EL (cell line): ENCODE measurements at places on chromosomes 1 and 21.
A peak's percentile ranks its signal among the peaks of the same experiment; 100 is the strongest.

- DNase-seq, result no peak
Observed at GRCh38 chr1:4509206-4509605, 145.2 kb upstream of the AJAP1 start.

DNA sequence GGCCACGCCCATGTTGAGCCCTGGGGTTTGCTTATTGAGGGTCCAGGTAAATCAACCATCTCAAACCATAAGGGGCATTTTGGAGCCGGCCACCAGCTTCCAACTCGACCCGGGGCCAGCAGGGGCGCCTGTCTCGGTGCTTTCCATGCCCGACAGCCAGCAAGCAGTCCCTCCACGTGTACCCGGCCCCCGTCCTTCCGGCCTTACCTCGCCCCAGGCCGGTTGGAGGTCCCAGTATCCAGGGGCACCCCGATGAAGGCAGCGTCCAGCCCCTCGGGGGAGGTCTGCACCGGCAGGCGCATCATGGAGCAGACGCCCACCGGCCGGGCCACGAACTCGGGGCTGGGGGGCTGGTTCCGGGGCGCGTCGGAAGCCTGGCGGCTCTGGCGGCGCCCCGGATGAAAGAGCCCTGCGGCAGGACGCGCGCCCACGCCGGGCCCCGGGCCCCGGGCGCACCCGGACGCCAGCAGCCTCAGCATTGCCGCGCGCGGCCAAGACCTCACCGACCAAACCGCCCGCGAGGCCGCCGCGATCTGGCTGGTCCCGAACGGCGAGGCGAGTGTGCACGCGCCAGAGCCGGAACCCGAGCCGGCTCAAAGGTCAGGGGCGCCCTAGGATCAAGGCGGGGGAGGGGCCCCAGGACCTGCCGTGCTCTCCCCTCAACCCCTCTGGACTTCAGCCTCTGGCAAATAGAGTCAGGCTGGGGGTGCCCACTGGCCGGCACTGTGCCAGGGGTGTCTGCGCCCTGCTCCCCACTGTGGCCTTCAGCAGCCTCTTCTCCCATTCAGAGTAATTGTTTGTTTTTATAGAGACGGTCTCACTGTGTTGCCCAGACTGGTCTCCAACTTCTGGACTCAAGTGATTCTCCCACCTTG lies at the start of gene AGMAT:
Gene AGMAT, minus strand, starts transcription at position 563 of the 875 bp plus-strand sequence. Its CDS starts 84 bp downstream, at position 479.
- peak; percentile 60 for DNase-seq

DNA sequence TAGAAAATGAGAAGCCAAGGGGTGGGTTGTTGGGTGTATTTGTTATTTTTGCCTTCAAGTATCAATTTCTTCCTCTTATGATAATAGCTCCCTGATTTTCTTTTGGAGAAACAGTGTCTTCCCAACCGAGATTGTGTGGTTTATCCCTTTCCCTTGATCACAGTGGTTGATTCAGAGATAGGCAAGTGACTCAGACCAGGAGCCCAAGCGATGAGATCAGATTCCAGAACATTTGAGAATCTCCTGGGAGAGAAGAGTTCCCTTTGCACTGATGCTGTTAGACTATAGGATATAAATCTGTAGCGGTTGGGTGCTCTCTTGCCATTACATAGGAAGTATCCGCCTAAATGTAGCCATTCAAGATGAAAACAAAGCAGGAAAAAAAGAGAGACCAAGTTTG lies 90.1 kb upstream of the WDR26 start:
- DNase-seq, result peak; percentile 76

GRCh38 chr1:95048317-95048716 lies 24.4 kb downstream of the ALG14 start:
- no peak for DNase-seq

GRCh38 chr1:181604482-181605249 lies 121.3 kb downstream of the CACNA1E start:
- no peak for DNase-seq

DNA sequence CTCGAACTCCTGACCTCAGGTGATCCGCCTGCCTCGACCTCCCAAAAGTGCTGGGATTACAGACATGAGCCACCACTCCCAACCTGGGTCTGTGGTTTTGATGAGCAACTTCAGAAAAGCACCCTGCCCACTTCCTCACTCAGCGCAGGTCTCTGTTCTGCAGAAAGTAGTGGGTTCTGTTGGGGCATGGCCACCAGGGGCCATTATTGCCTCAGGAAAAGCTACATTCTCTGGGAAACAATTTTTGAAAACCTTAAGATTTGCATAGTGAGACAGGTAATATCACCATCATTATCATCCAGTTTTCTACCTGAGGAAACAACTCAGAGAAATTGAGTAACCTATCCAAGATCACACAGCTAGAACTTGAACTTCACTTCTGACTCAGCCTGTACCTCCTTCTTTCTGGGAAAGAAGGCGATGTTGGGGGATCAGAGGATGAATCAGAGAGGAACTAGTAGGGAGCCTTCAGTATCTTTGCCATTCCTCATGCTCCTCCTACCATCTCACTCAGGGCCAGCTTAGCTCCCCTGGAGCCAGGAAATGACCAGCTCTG lies 7.1 kb upstream of the NES start:
- DNase-seq, result peak; percentile 76

DNA sequence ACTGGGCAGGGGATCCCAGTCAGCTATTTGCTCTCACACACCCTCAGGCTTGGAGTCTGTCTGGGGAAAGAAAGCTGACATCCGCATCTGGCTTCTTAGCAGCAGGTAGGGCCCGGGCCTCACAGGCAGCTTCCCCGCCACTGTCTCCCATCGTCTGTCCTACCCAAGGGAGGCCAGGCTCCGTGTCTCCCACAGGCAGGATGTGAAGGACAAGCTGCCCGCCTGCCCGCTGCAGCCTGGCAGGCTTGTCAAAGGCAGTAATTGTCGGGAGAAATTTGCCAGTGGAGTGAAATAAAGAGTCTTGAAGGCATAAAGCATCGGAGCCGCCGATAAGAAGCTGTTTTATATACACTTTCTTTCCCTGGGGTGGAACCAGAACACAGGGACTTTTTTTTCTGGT lies 44.0 kb upstream of the DISP3 start:
- DNase-seq, result no peak

DNA sequence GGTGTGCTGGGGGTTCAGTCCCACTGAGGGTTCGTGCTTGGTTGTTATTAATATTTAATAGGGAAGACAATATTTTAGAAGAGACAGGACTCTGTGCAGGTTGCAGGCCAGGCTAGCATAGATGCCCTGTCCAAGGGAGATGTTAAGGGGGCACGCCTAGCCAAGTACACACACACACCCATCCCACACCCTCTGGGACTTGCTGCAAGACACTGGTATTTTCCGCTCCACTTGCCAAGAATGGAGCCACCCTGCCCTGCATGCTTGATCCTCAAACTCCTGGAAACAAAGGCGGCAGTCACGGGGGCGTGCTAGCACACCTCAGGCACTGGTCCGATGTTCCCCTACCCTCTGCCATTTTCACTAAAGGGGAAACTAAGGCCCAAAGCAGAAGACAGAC lies 99.1 kb downstream of the MRPL37 start:
- no peak for DNase-seq

GRCh38 chr1:58727364-58727763 lies 27.5 kb upstream of the MYSM1 start:
- peak; percentile 97 for DNase-seq

DNA sequence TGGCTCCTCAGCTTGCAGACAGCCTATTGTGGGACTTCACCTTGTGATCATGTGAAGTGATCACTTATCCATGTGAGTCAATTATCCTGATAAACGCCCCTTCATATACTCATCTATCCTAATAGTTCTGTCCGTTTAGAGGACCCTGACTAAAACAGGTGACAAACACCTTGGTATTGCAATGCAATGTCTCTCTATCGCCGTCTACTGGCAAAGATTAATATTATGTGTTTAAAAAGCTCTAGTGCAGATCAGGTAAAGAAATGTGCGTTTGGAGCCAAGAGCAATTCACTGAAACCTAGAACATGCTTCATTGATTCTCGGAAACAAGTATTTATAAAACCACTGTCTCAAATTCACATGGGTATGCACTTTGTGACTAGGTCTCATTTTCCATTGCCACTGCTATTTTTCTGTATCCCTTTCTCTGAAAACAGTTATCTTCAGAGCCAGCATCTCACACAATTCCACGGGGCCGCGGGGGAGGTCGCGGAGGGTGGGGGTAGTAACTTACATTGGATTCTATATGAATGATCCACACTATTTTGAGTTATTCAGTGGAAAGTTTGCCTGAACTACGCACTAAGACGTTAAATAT lies 554.6 kb upstream of the NCAM2 start:
- no peak for DNase-seq

DNA sequence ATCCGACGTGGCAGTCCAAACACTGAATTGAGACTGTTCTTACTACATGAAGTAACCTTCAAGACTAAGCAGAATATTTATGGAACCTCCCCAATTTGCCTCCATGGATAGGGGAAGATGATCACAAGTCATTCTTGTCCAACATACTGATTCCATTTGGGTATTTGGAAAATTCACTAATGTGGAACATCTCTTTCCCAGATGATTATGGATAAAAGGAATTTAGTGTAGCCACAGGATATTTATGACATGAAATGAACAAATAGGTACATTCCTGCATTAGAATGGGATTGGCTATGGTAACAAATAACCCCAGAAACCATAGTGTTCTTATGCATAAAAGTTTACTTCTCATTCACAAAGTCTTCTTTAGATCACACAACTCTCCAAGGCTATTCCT lies 40.2 kb upstream of the SGIP1 start:
- peak; percentile 66 for DNase-seq

DNA sequence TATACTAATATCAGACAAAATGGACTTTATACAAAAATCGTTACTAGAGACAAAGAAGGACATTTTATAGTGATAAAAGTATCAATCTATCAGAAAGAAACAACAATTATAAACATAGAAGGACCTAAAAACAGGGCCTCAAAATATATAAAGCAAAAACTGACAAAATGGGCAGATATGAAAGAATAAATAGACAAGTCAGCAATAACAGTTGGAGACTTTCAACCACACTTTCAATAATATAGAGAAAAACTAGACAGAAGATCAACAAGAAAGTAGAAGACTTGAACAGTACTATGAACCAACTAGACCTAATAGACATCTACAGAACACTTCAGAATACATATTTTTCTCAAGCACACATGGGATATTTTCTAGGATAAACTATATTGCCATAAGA lies 52.4 kb downstream of the MIS18A start:
- no peak for DNase-seq

GRCh38 chr1:116808200-116808847 lies 54.1 kb downstream of the CD2 start:
- no peak for DNase-seq

DNA sequence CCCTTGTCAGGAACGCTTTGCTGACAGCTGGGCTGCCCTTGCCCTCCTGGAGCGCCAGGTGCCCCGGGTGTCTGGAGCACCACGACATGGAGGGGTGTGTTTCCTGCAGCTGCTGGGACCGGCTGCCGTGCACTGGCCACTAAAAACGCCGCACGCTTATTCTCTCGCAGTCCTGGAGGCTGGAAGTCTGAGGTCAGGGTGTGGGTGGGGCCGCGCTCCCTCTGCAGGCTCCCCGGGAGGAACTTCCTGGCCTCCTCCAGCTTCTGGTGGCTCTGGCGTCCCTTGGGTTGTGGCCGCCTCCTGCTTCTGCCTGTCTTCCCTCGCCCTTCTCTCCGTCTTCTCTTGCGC lies 28.0 kb upstream of the PLCH2 start:
- DNase-seq, result no peak

DNA sequence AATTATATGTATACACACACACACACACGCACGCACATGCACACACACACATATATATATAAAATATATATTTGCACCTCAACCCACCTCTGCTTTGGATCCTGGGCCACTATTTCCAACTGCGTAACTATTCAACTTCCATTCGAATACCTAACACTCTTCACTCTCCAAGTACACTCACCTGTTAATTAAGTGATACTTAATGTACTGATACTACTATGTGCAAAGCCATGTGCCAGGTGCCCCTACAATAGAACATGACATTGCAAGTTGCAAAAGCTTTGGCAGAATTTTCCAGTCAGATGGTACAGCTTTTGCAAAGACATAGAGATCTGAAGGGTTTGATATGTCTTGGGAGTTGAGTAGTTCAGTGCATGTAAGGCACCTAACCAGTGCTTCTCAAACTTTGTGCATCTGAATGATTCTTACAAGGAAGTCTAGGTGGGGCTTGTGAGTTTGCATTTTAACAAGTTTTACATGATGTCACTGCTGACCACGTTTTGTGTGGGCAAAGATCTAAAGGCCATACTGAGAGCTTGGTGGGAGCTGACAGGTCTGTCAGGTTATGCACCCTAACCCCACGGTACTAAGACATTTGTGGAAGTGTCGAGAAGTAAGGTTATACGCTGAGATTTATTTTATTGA lies 7.2 kb downstream of the CXADR start:
- no peak for DNase-seq

DNA sequence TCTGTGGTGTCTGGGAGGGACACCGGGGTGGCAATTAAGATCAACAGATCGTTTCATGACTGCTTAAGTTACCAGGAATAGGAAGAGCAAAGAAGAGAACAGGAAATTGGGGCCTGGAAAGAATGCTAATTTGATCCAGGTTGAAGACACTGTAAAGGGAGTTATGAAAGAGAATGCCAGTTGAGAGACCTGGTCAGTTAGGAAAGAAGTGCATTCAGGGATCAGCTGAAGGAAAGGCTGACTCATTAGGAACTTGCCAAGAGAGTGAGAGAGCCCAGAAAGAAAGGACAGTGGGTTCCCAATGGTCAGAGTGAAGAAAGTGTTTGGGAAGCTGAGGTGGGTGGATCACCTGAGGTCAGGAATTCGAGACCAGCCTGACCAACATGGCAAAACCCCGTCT lies 119.6 kb downstream of the UBE2U start:
- DNase-seq, result peak; percentile 35

- no peak for DNase-seq
Observed at GRCh38 chr21:31078216-31078615, 39.9 kb upstream of the KRTAP19-8 start.

GRCh38 chr1:177091040-177091439 lies 73.5 kb downstream of the ASTN1 start:
- peak; percentile 62 for DNase-seq

GRCh38 chr1:32114420-32114819 lies 6.6 kb downstream of the KPNA6 start:
- no peak for DNase-seq

DNA sequence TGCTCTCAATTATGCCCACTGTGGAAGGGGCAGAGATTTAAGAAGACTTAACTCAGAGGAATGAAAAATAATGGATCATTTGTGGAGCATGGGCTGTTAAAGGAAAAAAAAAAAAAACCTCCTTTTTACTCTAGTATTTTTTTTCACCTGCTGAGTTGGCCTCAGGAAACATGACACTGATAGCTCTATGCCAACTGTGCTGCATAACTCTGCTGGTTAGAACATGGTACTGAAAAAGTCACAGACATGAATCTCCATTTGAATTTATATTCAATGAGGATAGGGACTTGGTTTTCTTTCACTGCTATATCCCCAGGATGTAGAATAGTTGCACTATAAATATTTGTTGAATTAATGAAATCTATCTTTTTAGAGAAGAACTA lies 86.1 kb upstream of the KIAA0040 start:
- no peak for DNase-seq

DNA sequence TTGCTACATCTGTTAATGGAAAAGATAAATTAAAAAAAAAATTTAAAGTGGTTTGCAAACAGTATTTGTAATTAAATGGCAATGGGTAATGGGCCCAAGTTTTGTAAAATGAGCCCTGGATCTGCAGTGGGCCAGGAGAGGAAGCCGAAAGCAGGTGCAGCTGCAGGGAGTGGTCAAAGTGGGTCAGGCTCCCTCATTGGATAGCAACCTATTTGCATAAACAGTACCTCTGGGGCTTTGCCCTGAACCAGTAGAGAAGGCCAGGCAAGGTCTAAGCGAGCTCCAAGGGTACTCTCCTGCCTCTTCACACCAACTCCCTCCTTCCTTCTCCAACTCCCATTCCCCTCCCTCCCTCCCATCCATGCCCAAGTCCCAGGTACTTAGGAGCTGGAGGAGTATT lies 138.9 kb downstream of the HMGB4 start:
- DNase-seq, result no peak

GRCh38 chr1:167305706-167306277 lies 85.1 kb downstream of the POU2F1 start:
- DNase-seq, result no peak
